GM23338 (cell line): ENCODE measurements at places on chromosomes 1 and 21. TPM values are rescaled to one million over a fixed set of nuclear protein-coding genes. Genes with fewer than 3 reads are reported as not detected.

- no peak overlapping the region for H3K27ac ChIP-seq
- peaks cover 3% of the 10 kb centered on the region; the same call in 1 of the 2 replicates for H3K36me3 ChIP-seq
- H3K4me3 ChIP-seq = no peak overlapping the region
- H3K27me3 ChIP-seq = no peaks in the 10 kb centered on the region
Measured at GRCh38 chr1:160779626-160780397, 16.2 kb upstream of the LY9 start.

- peaks cover 16% of the 10 kb centered on the region for H3K4me1 ChIP-seq
- no peak overlapping the region for H3K4me3 ChIP-seq
- no peaks in the 10 kb centered on the region for H3K27me3 ChIP-seq
- no peak overlapping the region for H3K27ac ChIP-seq
- 0 out of 2 replicates have a peak, but pooled peaks cover 2% of the 10 kb centered on the region for H3K36me3 ChIP-seq
- no peak for DNase-seq
Measured at GRCh38 chr1:156284757-156285156, 632 bp downstream of the TMEM79 start.

GRCh38 chr1:193542690-193543089 is 356.3 kb upstream of the B3GALT2 start:
- no peak overlapping the region for H3K4me3 ChIP-seq
- no peaks in the 10 kb centered on the region for H3K36me3 ChIP-seq
- DNase-seq = peak; percentile 40
- peaks cover 4% of the 10 kb centered on the region; the same call in 1 of the 2 replicates for H3K4me1 ChIP-seq
- no peak overlapping the region for H3K27ac ChIP-seq

The C1orf94 gene
- 4.9 and 5.3 TPM in 2 replicates for total RNA-seq

The TRIM63 gene
- total RNA-seq = 0.17 TPM in 1 of 2 replicates, not detected in the other
